ENCODE measurements at places on chromosomes 5 and 9. TPM values are rescaled to one million over a fixed set of nuclear protein-coding genes. Genes with fewer than 3 reads are reported as not detected.

DNA sequence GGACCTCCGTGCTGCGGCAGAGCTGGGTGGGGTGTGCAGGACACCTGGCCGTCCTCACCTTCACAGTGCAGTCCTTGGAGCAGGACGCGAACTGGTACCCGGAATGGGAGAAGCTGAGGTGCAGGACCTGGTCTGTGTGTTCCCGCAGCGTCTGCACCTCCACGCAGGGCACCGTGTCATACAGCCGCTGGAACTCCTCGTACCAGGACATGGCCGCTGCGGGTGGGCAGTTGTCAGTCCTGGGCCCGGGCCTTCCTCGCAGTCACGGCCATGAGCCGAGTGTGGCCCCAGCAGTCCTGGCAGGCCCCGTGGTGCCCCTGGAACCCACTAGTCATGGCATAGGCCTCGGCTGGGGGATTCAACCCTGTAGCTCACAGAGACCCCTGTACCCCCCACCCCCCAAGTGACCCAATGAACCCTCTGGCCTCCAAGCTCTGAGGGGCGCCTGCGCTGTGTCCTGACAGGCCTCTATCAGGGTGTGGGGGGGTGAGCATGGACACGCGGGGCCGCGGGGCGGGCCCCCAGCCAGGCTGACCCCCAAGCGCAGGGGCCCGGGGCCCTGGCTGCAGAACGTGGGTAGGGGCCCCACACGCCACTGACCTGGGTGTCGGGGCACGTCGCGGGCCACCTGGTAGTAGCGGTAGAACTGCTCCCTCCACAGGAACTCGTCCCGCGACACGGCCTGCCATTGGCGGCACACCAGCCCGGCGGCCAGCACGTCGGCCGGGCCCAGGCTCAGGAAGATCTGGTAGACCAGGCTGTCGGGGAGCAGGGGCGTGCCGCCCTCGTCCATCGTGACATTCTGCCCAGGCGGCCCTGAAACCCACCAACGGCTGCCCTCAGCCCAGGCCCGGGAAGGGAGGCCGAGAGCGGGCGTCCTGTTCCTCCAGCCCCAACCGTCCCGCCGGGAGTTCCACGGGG, 987 bp downstream of the FBXW5 start:
- no peak for DNase-seq

The SOHLH1 gene
- total RNA-seq, result not detected

DNA sequence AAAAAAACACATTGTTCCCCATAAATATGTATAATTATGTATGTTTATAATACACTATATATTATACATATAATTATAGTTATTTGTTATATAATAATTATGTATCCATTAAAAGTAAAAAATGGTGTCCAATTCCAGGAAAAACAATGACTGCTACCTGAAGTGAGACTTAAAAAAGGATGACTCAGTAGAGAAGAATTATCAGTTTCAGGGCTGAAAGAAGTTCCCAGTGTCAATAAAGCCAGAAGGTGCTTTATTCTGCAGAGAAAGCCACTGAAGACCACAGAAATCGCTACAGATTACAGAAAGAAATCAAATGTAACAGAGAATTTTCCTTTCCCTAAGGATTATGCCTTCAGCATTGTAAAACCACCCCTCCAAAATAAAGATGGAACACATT, 50.9 kb downstream of the ANKRD31 start:
- no peak for DNase-seq

DNA sequence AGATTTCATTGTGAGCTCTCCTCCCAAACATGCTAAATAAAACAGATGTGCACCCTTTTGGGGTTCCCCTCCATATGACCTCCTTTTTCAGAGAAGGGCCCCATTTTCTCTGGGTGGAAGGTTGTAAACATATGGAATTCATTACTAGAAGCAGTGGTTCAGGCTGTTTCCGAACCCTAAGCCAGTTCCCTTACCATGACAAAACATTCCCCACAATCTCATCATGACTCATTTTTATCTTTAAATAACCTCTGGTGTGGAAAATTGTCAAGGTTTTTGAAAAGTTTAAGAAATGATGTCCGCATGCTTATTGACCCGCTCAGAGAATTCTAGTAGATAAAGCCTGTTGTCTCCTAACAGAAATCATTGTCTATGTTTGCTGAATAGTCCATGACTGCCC, 127.3 kb upstream of the PIK3R1 start:
- DNase-seq, result peak; percentile 91

DNA sequence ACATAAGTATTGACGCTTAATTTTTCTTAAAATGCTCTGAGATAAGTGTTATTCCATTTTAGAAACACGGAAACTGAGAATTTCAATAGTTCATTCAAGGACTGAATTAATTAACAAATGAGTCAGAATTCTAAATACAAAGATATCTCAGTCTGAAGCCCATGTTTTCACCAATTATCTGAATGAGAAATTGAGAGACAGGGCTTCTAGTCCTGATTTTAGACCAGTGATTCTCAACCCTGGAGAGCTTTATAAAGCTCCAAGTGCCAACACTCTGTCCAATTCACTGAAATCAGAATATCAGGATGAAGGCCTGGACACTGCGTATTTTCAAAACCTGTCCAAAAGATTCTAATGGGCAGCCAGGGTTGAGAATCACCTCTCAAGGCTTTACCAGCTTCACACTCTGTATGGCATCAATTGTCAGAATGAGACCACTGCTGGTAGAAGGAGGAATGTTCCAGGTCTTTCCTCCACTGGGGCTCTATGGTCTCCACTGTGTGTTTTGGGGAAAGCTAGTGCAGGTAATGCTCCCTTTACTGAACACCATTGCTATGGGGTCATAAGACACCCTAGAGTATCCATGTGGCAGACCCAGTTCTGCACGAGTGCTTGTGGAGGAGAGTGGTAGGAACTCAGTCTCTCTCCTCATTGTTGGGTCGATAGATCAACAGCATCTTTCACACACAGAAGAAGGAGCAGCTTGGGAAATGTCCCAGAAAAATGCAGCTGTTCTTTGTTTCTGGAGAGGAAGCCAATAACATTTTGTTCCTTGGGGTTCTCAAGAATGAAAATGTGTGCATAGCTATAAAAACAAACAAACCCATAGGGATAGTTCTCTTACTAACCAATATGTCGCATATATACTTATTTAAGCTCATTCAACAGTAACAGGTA, 99.7 kb upstream of the OSMR start:
- no peak for DNase-seq

The PDGFRB gene
- 67.6 TPM for total RNA-seq

DNA sequence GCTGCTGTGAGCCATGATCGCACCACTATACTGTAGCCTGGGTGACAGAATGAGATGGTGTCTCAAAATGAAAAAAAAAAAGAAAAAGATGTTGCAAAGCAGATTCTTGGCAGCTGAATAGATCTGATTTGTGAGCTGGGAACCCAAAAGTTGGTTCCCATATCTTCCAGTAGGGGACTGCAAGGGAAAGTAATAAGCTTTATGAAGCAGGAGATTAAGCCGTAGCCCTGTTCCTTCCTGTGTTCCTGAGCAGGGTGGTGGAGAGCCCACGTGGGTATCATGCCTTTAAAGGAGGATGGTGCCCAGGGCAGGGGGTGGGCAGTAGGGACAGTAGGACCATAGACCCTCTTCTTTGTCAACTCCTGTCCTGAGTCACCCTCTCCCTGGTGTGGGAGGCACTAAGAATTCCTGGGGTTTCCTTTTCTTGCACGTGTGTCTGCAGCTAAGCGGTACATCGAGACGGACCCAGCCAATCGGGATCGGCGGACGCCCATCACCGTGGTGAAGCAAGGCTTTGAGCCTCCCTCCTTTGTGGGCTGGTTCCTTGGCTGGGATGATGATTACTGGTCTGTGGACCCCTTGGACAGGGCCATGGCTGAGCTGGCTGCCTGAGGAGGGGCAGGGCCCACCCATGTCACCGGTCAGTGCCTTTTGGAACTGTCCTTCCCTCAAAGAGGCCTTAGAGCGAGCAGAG, 37.9 kb downstream of the STOM start:
- DNase-seq, result no peak

DNA sequence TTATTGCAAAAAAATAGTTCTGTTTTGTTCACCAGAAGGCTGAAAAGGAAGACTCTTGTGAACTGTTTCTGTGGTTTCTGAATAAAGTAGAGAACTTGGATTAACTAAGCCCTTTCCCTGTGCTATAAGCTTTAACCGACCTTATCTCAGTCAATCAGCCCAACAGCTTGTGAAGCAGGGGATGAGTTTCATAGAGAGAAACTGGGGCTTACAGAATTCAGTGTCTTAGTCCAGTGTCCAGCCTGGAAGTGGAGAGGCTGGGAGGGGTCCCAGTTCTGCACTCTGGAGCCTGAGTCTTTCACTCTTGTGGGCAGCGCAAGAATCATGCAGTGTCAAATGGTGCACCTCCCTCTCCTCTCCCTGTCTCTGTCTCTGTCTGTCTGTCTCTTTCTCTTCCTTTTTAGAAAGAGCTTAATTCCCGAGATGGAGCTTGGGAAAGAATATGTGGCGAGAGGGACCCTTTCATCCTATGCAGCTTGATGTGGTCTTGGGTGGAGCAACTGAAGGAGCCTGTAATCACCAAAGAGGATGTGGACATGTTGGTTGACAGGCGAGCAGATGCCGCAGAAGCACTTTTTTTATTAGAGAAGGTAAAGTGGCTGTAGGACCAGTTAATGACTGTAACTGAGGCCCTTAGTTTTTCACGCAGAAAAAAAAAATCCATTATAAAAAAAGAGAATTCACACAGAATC, 17.0 kb downstream of the PTPDC1 start:
- no peak for DNase-seq

The PCDHA12 gene
- not detected for total RNA-seq

DNA sequence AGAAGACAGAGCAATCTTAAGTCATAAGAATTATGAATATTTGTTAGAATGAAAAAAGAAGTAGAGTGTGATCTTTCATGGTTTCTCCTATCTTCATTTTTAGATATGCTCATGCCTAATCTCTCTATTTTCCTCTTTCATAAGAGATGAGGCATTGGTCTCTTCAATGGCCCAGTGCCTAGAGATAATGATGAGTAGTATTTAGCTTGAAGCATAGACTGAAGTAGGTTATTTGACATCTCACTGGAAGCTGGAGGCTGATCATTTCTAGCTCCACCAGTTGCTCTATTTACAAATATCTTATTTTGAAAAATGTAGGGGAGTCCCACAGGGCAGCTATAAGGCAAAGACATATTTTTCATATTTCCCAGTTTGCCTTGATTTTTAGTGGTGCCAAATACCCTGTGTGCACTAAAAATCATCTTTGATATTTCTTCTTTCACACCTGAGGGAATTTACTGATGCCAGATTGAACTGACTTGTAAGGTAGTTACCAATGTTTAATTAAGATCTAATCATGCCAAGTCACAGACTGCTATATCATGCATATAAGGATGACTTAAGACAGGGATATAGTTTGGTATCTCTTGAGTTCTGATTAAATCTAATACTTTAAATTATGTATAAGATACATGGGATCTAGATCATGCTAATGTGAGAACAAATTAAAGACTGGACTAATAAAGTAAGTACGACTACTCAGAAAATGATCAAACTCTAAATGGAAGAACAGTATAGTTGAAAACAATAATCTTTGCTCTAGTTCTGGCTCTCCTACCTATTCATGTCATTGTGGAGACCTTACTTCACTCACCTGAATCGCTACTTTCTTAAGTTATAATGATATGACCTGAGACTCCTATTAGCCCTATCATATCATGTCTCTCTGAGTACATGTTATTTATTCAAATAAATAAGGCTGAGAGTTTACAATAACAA, 108.2 kb upstream of the IFNE start:
- DNase-seq, result no peak

- DNase-seq, result no peak
Measured at GRCh38 chr5:123155446-123155960, 66.5 kb downstream of the PRDM6 start.

The DCP2 gene
- total RNA-seq, result 28.4 TPM

- no peak for DNase-seq
Measured at GRCh38 chr9:133564451-133565116, 30.1 kb downstream of the ADAMTSL2 start.

- no peak for DNase-seq
Measured at GRCh38 chr5:179316982-179317381, 28.3 kb downstream of the ADAMTS2 start.

DNA sequence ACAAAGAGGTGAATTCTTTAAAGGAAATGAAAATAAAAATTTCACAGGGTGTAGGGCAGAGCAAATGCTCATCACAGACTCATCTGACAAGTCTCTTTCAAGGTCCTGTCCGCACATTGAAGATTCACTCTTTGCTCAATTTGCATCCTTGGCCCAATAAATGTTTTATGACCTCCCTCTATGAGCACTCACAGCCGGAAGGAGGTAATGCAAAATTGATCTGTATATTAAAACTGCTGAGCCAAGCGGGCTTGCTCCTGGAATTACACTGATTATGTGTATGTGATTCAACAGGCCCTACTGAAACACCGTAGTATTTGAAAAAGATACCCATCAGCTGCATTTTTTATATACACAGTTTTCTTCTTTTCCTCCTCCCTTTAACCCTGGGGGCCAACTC, 246.8 kb downstream of the IZUMO3 start:
- DNase-seq, result no peak

GRCh38 chr9:15670246-15670645, 117.4 kb downstream of the CCDC171 start:
- no peak for DNase-seq

DNA sequence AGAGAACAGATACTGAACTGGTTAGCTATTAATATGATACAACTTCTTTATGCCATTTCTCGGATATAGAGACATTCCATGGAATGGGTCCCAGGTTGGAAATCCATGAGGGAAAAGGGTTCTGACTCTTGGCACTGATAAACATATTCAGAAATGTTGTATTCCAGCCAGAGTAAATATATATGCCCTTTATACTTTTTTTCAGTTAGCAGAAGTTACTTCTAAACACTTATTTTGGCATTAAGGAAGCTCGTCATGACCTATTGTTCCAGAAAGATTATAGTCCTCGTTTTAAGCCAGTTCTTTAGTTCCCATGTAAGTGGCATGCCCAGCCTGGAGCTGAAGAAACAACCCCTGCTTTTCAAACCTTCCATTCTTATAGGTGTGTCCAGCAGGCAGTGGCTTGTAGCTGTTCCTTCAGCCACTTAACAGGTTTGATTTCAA, 181.6 kb downstream of the CD180 start:
- no peak for DNase-seq

- DNase-seq, result no peak
Measured at GRCh38 chr5:124872615-124873014, 126.2 kb upstream of the ZNF608 start.

- DNase-seq, result no peak
Measured at GRCh38 chr9:31251386-31251785, 1133.1 kb upstream of the ACO1 start.

The GFPT2 gene
- 13.9 TPM for total RNA-seq

DNA sequence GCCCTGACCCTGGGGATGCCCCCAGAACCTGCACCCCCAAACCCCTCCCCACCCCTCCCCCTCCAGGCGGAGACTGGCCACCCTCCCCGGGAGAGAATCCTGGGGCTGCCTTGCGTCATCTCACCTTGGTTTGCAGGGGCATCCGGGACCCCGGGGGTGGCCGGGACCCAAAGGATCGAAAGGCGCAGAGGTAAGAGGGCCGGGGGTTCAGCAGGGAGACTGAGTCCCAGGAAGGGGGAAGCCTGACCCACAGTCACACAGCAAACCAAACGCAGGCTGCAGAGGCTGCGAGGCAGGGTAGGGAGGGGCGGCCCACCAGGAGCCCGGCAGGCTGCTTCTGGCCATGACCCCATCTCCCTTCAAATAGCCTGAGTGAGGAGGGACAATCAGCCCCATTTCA, 33.8 kb upstream of the ORM1 start:
- DNase-seq, result no peak
